ENCODE measurements at places on chromosomes 4 and X.

DNA sequence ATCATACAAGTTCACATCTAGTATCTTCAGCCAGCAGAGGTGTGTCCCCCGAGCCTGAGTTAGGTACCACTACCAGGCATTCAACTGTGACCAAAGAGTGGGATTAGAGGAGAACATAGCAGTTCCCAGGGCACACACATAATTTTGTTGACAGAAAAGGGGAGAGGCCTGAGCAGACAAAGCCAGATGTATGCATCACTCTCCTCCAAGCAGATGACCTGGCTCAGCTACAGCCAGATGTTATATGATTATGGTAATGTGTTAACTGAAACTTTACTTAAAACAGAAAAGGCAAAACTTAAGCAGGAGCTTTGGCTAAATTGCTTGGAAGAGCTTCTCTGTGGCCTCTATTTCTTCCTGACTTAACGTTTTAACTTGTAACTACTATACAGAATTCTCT is 88.9 kb downstream of the CC2D2A start:
- no peak for DNase-seq

DNA sequence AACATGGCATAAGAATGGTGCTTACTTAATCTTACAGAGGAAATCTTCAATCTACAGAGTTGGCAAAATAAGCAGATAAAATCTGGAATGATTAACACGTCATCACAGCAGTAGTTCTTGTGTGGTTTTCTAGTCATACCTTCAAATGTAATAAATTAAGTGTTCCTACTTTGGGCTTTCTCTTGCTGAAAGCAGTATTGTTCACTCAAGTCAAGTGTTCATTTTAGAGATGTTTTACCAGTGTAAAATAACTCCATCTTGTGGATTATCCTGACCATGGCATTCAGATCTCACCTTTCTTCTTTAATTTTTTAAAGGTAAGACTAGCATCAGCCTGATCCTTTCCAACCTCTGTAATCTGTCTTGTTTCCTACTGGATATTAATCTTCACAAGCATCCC is 72.9 kb downstream of the ADAMTS3 start:
- DNase-seq = no peak

DNA sequence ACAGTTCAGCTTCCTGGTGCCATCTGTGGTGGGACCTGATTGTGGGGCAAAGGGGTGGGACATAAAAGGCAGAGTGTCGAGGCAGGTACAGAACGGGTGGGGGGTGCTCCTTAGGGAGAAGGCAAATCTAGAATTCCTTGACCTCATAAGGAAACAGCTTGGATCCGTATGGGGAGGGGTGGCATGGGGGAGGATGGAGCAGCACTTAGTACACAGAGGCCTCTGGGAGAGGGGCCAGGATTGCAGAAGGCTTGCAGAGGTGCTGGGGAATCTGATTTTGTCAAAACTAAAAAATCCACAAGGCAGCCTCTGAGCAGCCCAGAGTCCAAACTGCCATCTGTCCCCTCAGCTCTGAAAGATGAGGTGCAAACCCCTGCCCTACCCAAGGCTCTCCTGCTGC is 2.3 kb upstream of the EMD start:
- no peak for DNase-seq

DNA sequence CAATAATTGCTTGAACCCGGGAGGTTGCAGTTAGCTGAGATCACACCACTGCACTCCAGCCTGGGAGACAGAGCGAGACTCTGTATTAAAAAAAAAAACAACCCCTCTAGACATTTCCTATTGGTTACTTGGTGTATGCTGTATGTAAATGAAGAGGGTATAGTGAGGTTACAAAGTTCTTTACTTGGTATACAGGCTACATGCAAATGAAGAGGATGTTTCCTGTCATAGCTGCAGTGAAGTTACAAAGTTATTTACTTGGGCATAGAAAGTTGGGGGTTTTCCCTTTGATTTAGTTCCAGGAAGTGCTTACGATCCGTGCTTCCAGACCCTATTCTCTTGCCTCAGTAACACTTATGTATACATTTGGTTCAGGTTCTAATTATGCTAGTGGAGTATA is 38.4 kb upstream of the CLNK start:
- DNase-seq = no peak
